Activated naive CD4-positive, alpha-beta T cell treated with anti-CD3 and anti-CD28 coated beads, Interleukin-2, amount 50 U/mL, for 16 hours (primary cell): ENCODE measurements at places on chromosomes 2 and 18.

DNA sequence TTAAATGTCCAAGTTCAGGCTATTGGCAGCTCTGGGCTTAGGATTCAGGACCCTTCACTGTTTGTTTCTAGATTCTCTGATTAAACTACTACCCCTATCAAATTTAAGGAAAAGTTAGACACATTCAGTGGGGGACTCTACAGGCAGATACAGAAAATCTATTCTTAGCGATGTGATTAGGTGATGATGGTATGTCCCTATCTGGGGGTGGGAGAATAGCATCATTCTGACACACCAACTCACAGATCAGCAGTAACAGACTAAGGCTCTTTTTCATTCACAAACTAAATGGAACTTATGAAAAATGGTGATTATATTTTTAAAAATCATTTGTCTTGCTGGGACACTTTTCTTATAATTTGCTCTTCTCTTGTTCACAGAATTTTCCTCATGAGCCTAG lies 232.9 kb upstream of the CDH2 start:
- no peak for DNase-seq

GRCh38 chr18:25810736-25811135 lies 279.7 kb downstream of the SS18 start:
- DNase-seq = no peak

- no peak for DNase-seq
Measured at GRCh38 chr2:100972452-100972851, 29.6 kb upstream of the RPL31 start.

GRCh38 chr18:53040286-53040685 lies 700.3 kb downstream of the DCC start:
- no peak for DNase-seq

- DNase-seq = no peak
Measured at GRCh38 chr2:162184821-162185450, 32.9 kb upstream of the GCG start.

GRCh38 chr2:183666031-183666430 lies 541.8 kb downstream of the NUP35 start:
- DNase-seq = no peak
